ENCODE measurements at places on chromosomes 6 and 20.
A peak's percentile ranks its signal among the peaks of the same experiment; 100 is the strongest.

GRCh38 chr20:21682521-21682954, 22.9 kb upstream of the PAX1 start:
- no peak for DNase-seq

DNA sequence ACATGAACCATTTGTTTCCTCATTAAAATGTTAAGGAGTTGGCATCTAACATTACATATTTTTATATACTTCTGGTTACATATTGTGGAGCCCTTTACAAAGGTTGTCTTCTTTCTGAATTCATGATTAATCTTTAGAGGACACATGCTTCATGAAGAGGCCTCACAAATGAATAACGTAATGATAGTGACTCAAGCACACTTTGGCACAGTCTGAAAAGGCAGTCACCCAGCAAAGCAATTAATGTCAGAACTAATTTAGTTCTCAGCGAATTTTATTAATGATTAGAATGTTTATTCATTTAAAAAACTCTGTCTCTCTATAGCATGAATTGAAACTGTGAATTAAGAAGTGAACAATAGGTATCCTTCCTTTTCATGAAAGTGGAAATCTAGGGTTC, 854.2 kb downstream of the PHF3 start:
- DNase-seq, result no peak

- no peak for DNase-seq
Measured at GRCh38 chr6:38115626-38116008, 296.1 kb downstream of the ZFAND3 start.

DNA sequence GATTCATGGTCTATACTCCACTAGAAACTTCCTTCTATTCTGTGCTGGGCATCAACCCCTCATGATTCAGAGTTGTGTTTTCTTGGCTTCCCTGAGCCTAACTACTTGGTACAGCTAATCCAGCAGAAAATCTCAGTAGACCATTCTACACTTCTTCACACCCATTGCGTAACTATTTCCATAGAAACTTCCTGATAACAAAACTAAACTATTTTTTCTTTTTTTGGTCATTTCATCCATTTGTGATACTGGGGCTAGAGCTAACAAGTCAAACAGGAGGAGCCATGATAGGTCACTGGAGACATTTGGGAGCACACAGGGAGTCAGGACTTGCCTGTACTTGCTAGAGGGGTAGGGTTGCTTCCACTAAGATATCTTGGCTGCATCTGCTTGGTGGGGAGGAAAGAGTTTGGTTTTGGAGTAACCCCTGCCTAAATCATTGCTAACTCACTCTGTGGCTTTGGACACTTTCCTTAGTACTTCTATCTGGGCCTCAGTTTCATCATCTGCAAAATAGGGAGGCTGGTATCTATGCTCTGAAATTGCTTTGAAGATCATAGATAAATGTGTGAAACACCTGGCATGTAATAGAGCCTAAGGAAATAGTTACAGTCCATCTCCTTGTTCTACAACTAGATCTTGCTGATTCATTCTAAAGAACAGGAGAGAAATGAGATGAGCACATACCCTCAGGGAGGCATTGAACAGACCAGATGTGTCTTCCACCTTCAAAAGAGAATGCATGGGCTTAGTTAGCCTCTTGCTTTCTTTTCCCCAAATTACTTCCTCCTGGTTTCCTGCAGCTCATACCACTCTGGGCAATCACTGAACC, 127.9 kb upstream of the ADGRF1 start:
- DNase-seq, result no peak

DNA sequence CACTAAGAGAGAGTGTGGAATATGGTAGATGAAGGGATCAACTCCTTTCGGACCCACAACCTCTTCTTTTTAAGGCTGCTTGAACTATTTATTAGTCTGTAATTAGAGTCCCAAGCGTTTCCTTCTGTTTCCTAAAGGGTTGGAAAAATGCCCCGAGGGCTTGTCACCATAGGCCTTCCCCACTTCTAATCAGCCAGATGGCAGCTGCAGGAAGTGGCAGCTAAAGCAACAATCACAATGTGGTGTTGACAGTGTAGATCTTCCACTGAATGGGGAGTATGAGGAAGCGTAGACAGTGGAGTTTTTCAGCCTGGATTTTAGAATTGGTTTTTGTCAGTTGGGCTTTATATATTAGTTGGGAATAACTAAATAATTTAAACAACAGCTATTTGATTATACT, 40.6 kb downstream of the SLC35D3 start:
- DNase-seq, result peak; percentile 32

- DNase-seq, result peak; percentile 59
Measured at GRCh38 chr20:23159256-23159946, 73.3 kb upstream of the CD93 start.

DNA sequence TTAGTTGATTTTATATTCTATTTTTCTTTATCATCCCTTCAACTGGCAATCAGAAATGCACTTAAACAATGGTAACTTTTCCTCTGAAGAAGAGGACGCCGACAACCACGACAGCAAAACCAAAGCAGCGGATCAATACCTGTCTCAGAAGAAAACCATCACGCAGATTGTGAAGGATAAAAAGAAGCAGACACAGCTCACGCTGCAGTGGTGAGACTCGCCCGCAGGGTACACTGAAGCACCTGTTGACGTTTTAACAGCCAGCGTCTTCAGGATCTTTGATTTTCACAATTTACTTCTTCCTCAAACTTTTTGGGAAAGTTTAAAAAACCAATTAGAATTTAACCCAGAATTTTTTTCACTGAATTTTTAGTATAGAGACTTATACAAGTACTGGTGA, 701 bp downstream of the RFX6 start:
- DNase-seq, result no peak

- no peak for DNase-seq
Measured at GRCh38 chr6:91462241-91462640, 875.4 kb upstream of the MAP3K7 start.

DNA sequence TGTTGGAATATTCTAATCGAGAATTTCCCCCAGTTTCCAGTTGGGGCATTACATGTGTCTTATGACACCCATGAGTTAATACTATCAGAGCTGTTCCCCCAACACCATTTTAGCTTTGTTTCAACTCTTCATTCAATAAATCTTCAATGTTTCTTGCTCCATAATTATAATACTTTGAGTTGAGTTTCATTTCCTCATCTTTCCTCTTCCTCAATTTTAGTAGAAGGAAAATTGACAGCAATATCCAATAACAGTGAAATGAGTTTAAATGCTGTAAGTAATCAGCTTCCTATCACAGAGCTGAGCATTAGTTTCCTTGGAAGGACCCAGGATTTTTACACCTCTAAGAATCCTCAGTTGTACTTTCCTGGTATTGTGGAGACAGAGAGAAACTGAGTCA, 1.0 kb upstream of the STMND1 start:
- DNase-seq, result no peak
